Esophagus mucosa (tissue), 1 donor: ENCODE measurements at places on chromosomes 11 and 22.
A peak's percentile ranks its signal among the peaks of the same experiment; 100 is the strongest.

- no peak for ATAC-seq
Measured at GRCh38 chr22:37128555-37129281, 19.2 kb upstream of the TMPRSS6 start.

GRCh38 chr11:73652856-73653559 lies 6.6 kb downstream of the PLEKHB1 start:
- no peak for ATAC-seq

DNA sequence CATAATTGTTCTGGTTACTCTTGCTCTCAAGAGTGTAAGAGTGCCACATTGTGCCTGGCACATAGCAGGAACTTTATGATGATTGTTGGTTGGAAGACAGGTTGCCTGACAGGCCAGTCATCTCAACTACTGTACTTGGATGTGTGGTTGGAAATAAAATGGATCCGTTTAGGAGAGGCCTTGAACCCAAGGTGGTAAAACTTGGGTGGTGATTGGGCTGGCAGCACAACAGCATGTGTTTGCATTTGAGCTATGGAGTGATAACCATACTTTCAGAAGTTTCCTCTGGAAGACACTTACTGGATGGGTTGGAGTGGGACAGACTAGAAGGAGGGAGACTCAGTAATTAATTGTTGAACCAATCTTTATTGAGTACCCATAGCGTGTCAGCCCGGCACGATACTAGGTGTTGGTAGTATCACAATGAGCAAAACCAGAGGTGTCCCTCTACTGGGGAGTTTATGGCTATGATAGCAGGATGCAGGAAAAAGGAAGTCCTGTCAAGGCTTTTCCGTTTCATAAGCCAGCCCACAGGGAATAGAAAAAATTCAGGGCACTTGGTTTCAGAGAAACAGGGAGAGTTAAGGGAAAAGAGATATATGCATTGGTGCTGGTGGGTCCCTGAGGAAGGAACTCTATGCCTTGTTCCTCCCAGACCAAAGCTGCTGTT lies 3.1 kb upstream of the TMEM109 start:
- ATAC-seq, result no peak

- ATAC-seq, result no peak
Measured at GRCh38 chr11:29005401-29005980, 897.3 kb downstream of the METTL15 start.

DNA sequence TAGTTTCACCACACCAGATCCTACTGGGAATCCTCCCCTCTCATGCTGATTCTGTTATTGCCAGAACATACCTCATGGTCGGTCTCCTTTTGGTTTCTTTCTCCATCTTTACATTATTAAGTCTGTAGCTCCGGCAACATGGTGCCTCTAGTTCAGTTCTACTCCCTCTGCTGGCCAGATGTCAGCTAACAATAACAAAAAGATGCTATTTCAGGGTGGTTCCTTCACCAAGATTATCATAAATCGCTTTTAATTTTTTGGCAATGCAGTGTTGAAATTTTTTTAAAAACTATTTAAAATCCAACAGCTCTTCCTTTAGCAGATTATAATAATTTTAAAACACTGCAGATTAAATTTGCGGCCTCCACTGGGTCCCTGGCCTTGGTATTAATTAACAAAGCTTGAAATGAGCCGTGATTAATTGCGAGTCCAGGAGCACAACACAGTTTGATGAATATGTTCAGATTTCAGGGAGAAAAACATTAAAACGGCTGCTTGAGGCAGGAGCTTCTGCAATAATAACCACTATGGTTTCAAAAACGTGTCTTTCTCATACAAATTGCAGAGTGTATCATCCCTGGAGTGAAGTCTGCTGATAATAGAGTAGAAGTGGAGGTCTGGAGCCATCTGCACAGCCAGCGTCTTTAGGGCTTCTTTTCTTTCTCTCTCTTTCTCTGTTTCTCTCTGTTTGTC lies 492.9 kb upstream of the KIRREL3 start:
- no peak for ATAC-seq

DNA sequence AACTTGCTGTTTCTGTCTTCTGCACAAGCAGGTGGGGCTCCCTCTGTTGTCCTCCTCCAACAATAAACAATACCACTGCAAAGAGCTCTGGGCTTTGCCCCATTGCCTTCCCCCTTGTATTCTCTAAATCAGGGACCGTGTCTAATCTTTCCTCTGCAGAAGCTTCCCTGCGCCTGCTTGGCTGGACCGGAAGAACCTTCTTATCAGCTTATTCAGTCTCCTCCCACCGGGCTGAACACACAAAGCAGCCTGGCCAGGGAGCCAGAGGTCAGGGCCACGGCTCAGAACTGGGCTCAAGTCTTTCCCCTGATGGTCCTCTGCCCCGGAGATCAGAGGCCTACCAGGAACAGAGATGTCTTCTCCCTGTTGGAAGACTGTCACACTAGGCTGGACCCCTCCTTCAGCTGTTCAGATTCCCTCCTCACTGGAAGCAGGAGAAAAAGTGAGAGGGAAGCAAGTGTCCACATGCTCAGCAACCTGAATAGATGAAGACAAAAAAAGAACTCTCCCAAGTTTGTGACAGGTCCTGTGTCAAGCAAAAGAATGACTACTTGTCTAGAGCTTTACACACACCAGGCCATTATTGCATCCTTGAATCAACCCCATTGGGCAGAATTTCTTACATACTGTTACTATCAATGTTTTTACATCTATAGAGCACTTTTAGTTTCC lies 63.7 kb downstream of the RAB30 start:
- no peak for ATAC-seq

- peak; percentile 93 for ATAC-seq
Measured at GRCh38 chr22:32644252-32645100, 157.0 kb upstream of the TIMP3 start.

GRCh38 chr11:130773244-130773820 lies 142.9 kb downstream of the SNX19 start:
- no peak for ATAC-seq

DNA sequence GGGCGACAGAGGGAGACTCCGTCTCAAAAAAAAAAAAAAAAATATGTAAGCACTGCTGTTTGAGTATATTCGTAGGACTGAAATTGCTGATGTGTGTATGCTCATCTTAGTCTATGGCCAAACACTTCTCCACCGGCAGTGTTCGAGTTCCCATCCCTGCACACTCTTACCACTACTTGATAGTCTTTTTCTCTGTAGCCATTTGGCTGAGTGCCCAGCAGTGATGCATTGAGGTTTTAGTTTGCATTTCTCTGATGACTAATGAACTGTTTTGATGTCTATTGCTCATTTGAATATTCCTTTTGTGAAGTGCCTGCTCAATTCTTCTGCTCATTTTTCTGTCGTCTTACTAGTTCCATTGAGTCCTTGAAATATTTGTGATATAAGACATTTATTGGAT lies 1.9 kb downstream of the TIRAP start:
- peak; percentile 62 for ATAC-seq

- no peak for ATAC-seq
Measured at GRCh38 chr11:1927026-1927847, 7.7 kb downstream of the TNNT3 start.

DNA sequence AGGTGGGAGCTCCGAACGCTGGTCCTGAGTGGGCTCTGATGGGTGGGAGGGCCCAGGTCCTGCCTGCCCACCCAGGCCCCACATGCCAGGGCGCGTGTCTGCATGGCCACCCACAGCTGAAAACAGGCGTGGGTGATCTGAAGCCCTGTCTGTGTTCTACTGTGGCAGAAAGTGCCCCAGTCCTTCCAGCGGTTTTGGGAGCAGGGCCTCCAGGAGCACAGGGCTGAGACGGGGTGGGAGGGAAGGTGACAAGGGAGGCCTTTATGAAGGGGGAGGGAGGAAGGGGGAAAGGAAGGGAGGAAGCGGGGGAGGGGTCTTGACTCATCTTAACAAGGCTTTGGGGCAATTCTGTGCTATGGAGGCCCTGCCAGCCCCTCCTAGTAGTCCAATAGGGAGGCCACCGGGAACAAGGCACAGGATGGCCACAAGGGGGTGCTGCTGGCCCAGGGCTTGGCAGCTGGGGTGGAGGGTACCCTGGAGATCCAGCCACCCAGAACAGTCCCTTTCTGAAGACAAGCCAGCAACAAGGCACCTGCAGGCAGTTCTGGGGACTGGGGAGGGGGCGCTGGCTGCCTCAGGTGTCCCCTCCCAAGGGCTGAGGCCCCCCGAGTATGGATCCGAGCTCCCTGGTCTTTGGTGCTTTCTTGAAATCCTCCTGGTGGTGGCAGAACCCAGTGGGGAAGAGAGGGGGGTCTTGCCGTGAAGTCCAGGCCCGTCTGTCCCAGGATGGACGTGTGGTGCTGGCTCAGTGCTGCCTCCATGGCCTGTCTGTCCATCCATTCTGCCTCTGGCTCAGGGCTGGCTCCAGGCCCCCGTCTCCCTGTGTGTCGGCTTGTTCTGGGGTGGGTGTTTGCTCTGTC lies 6.3 kb upstream of the FADS3 start:
- ATAC-seq, result peak; percentile 54

DNA sequence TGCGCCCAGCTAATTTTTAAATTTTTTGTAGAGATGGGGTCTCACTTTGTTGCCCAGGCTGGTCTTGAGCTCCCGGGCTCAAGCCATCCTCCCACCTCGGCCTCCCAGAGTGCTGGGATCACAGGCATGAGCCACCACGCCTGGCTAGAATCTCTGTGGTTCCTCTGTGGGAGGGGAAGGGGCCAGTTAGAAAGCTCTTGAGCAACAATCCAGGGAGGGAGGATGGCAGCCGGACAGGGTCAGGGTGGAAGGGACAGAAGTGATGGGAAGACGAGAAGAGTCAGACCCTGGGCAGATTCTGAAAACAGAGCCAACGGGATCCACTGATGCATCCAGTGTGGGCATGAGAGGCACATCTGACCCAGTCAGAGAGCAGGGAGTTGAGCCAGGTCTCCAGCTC lies 38.9 kb upstream of the MN1 start:
- no peak for ATAC-seq

DNA sequence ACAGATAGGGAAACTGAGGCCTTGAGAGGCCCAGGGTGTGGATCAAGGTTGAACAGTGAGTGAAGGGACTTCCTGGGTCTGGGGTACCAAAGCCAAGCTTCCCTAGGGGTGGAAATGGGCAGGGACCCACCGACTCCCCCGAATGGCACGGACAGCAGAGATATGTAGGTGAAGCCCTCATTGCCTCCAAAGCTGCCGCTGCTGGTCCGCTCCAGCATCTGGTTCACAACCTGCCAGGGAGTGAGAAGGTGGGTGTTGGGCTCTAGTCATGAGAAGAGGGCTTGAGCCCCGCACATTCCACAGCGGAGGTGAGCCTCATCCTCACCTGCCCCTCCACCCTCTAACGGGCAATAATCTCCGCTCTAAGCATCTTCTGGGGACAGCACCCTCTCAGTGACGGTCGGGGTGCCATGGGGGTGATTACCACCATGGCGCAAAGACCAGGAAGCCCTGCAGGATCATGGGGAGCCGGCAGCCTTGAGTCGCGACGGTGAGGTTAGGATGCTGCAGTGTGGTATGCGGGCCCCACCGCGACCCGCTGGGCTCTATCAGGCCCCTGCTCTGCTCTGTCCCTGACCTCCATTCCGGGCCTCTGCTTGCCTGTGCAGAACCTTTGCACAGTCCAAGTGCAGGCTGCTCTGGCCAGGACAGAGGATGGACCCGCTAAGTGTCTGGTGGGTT lies 10.8 kb downstream of the ALDH3B2 start:
- no peak for ATAC-seq

- ATAC-seq, result no peak
Measured at GRCh38 chr11:7638710-7639642, 34.3 kb downstream of the CYB5R2 start.

- ATAC-seq, result peak; percentile 49
Measured at GRCh38 chr22:30309951-30310741, 16.6 kb downstream of the TBC1D10A start.

DNA sequence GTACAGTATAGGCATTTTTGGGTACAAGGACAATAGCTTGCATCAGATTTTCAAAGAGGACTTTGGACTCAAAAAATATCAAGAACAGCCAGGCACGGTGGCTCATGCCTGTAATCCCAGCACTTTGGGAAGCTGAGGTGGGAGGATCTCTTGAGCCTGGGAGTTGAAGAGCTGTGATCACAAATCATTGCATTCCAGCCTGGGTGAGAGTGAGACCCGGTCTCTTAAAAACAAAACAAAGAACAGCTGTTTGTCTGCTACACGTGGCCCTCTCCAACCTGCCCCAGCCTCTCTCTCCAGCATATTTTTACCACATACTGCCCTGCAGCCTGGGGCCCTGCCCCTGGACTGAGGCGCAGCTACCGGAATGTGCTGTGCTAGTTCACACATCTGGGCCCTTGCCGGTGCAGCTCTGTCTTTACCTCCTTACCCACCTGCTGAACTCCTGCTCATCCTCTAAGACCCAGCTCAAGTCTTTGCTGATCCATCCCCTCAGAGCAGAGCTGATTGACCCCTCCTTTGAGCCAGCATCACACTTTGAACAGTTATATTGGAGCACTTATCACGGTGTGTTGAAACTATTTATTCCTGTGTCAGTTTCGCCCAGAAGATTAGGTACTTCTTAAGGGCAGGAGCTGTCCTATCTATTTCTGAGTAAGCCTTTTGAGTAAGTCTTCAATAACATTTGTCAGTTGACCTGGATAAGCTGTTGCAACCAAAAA lies 29.4 kb downstream of the GRIK4 start:
- ATAC-seq, result no peak

DNA sequence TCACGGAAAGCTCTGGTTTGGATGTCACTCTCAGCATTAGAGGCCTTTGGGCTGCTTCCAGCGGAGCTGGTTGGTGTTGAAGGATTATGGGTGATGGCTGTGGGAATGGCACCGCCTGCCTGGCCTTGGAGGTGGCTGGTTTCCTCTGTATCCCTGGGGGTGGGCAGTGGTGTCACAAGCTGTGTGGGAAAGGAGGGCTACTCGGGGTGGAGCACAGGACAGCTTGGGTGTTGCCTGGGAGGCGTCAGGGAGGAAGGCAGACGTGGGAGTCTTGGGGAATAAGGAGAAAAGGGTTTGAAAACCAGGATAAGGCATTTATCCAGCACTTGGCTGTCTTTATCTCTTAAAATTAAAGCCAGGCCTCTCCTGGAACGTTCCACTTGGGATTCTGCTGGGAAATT lies 71.8 kb downstream of the ADAMTS15 start:
- no peak for ATAC-seq

- no peak for ATAC-seq
Measured at GRCh38 chr22:44440224-44441160, 57.5 kb downstream of the RTL6 start.

DNA sequence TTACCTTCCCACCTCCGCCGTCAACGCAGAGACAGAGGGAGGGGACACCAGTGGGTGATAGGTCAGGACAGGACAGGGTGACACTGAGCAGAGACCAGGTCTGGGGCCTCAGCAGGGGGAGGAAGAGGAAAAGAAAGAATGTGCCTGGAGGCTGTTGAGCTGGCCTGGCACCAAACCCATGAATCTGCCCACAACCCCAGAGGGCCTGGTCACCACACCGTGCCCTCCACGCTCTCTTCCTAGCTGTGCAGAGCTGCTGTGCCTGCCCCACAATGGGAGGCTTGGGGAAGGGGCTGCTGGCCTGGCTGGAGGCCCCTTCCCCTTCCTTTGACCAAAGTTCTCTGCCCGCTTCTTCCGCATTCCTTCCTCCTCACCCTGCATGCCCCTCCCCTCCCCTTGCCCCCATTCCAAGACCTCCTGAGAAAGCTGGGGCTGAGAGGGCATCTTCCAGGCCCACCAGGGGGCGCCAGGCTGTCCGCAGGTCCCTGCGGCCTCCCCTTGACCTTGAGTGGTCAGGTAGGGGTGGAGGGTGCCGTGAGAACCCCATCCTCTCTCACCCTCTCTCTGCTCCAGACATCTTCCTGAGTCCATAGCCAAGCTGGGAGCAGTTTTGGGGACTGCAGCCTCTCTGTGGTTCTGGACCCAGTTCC lies 11.0 kb upstream of the CACNA1I start:
- peak; percentile 7 for ATAC-seq

GRCh38 chr22:30238136-30238535 lies 8.4 kb downstream of the LIF start:
- no peak for ATAC-seq

GRCh38 chr22:50535113-50535512 lies 5.3 kb upstream of the TYMP start:
- ATAC-seq, result no peak
